ENCODE measurements at places on chromosomes 12 and 14. TPM values are rescaled to one million over a fixed set of nuclear protein-coding genes. Genes with fewer than 3 reads are reported as not detected.

- no peaks in the 10 kb centered on the region for H3K36me3 ChIP-seq
- peak overlapping the region; percentile 66 for H3K4me3 ChIP-seq
- H3K4me1 ChIP-seq = no peaks in the 10 kb centered on the region
- H3K27ac ChIP-seq = no peak overlapping the region
- H3K27me3 ChIP-seq = peaks cover 57% of the 10 kb centered on the region
- DNase-seq = peak; percentile 85
Observed at GRCh38 chr14:80954687-80955299, 628 bp upstream of the TSHR start.

OVCH1 gene
- total RNA-seq = 0.53 TPM

GRCh38 chr12:130280231-130280630 lies 57.5 kb upstream of the PIWIL1 start:
- no peaks in the 10 kb centered on the region for H3K4me1 ChIP-seq
- H3K27ac ChIP-seq = peak overlapping the region; percentile 47
- no peak for DNase-seq
- H3K4me3 ChIP-seq = no peak overlapping the region
- no peaks in the 10 kb centered on the region for H3K36me3 ChIP-seq

GALNT9 gene
- total RNA-seq = 2.2 TPM

FZD10 gene
- total RNA-seq = 1.3 TPM

DNA sequence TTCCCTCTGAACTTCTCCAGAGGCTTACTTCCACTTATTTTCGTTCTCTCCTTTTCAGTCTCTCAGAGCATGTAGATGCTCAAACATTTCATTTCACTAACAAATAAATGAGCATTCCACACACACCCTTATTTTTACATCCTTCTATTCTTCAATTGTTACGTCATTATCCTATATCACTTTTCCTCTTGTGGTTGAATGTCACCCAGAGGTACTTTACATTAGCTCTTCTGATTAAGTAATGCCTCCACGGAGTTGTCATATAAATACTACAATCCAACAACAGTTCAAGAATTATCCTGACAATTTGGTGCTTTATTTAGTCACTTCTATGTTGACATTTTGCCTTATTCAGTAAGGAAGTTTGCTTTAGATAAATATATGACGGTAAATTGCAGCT lies 18.4 kb downstream of the FAR2 start:
- H3K36me3 ChIP-seq = no peaks in the 10 kb centered on the region
- H3K4me1 ChIP-seq = peaks cover 25% of the 10 kb centered on the region
- no peak overlapping the region for H3K4me3 ChIP-seq
- DNase-seq = no peak

All from hepatocyte (in vitro differentiated cells).